ENCODE measurements at places on chromosomes 12 and 14.

DNA sequence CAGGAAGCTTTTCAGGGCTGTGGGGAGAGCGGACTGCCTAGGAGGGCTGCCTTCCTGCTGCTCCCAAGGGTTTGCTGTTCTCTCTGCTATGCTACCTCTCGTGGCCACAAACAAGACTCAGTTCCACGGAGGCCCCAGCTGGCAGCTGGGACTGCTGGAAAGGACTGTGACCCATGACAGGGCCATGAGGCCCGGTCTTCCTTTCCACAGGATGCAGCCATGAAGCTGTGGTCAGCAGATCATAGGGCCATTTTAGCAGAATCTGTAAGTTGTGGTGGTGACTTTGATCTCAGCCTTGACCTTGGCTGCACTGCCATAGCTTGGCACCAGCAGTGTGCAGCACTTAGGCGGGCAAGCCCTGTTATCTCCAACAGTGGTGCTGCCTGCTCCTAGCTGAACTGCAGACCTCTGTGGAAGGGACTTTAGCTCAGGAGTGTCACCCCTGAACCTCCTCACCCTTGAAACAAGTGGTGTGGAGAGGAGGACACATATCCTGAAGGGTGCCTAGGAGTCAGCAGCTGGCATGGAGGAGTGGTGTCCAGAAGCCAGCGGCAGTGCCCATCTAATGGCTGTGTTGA, 12.3 kb downstream of the KRT80 start:
- DNase-seq: no peak

GRCh38 chr14:81484120-81484519, 49.5 kb downstream of the SEL1L start:
- DNase-seq: no peak

GRCh38 chr12:121810234-121810817, 6.5 kb downstream of the SETD1B start:
- DNase-seq: no peak

GRCh38 chr12:53217051-53217930, 10.2 kb upstream of the ITGB7 start:
- no peak for DNase-seq

DNA sequence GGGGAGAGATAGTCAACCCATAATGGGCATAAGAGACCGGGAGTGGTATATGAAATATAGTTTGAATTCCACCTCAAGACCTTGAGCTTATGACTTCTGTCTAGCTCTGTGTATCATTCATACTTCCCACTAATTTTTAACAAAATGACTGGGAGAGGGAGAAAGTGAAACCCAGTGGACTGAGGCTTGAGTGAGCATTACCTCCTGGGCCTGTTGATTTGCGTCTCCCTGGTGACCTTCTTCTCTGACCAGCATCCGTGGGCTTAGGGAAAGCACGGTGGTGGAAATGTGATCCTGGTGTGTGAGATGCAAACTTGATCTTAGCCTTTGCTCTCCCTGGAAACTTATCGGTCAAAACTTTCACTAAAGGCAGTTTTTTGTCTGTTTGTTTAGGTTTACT, 207.9 kb upstream of the BCL2L14 start:
- DNase-seq: peak; percentile 64

Data from Ammon's horn (tissue), 1 donor.